ENCODE measurements at places on chromosomes 4 and X. TPM values are rescaled to one million over a fixed set of nuclear protein-coding genes. Genes with fewer than 3 reads are reported as not detected.

Gene CACNA1F
- not detected for total RNA-seq

Gene VCX3B
- not detected for total RNA-seq

Gene CABS1
- not detected for total RNA-seq

Gene PF4V1
- total RNA-seq, result not detected
